NCI-H524 (cell line): ENCODE measurements at places on chromosomes 1 and 21.

- no peak for DNase-seq
Observed at GRCh38 chr21:33197496-33197895, 32.2 kb upstream of the IFNAR2 start.

GRCh38 chr1:230185076-230186001 is 118.3 kb downstream of the GALNT2 start:
- DNase-seq, result no peak

DNA sequence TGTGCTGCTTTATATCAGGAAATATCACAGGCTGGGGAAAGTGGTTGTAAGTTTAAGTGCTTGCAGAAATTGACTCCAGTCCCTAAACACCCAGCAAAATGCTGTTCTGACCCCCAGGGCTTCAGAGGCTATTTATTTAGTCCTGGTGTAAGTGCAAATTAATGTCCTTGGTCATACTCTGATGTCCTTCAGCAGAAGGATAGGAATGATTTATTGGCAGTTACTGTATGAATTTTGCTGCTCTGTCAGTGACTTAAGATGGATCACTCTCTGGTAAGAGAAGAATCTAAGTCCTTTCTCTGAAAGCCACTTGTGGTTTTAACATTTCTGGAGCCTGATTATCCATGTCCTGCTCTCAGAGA is 21.9 kb downstream of the FAM20B start:
- DNase-seq, result no peak

DNA sequence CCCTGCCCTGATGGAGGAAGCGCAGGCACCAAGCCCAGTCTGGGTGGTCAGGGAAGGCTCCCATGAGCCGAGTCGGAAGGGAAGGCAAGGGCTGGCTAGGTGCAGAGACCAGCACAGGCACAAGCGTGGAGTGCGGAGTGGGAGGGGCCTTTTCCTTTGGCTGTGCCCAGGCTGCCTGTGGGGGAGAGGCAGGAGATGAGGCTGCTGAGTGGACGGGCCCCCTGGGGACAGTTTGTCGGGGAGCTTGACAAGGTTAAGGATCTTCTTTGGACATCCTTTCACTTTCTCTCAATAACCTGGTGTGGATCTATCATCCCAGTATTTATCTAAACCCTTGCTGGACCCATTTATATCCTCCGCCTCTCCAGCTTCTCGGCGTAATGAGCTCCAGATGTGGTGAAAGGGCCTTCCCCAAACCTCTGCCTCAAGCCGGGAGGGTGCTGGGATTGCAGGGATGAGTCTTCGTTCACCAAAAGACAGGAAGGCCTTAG is 42.9 kb downstream of the EPHB2 start:
- DNase-seq, result no peak

DNA sequence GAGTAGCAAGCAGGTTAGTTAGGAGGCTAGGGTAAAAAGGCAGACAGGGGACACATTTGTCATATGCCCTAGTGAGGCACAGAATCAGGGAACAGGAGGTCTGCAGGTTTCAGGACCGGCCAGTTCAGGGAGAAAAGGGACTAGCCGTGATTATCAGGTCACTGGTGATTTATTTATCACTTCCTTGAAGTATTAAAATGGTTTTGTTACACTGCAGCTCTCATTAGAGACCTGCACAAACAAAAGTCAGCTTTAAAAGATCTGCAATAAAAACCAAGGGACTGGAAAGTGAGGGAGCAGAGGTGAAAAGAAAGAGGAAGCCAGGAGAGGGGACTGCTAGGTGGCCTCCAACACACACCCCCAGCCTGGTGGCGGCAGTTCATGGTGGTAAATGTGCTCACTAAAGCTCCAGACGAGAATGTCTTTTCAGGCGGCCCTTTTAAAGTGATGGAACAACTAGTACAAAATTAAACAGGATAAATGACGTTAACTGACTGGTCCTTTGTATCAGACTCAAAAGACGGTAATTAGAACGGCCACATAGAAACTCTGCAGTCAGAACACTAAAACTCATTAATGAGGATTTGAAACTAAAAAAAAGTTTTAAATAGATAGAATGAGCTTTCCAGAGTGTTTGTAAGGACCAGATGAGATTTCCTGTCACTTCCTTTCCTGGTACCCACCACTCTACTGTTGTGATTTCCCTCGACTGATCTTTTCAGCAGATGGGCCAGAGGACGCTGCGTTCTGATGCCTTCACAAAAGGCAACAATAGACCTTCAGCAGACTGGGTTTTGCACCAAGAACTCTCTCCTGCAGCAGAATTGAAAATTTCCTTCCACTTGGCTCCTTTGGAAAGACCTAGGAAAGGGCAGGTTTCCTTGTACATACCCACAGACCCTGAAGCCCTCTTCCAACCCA is 136.8 kb downstream of the NTPCR start:
- DNase-seq, result no peak

DNA sequence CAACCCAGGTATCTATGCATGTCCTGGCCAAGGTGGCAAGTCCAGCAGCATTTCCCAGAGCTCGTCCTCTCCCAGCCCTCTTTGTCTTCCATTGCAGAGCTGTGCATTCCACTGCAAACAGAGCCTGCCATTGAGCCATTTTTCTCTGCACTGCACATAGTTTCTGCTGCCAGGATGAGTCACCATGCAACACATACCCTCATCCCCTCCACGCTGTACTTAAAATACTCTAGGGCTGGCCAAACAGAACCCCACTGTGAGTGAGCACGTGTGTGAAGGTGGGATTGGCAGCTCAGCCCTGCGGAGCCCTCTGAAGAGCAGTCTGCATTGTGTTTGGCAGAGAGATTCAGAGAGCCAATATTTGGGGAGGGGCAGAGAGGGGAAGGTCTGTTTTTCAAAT is 3.9 kb upstream of the ATP1B1 start:
- no peak for DNase-seq

GRCh38 chr1:200368556-200368955 is 41.3 kb downstream of the ZNF281 start:
- DNase-seq, result no peak

DNA sequence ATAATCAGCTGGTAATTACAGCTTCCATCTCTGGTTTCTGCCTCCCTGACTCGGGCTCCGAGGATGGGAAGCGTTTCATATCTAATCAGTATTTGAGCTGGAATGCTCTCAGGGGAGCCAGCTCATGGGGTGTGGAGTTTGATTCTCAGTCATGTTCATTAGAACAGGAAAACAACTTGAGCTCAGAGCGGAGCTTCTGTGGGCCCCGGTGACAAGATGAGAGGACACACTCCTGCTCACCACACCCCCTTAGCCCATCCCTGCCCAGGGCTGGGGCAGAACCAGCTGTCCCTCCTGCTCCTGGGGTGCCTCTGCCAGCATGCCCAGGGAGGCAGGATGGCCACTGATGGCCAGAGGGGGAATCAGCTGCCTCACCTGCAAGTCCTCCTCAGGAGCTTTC is 726.0 kb downstream of the PTPRU start:
- DNase-seq, result no peak

DNA sequence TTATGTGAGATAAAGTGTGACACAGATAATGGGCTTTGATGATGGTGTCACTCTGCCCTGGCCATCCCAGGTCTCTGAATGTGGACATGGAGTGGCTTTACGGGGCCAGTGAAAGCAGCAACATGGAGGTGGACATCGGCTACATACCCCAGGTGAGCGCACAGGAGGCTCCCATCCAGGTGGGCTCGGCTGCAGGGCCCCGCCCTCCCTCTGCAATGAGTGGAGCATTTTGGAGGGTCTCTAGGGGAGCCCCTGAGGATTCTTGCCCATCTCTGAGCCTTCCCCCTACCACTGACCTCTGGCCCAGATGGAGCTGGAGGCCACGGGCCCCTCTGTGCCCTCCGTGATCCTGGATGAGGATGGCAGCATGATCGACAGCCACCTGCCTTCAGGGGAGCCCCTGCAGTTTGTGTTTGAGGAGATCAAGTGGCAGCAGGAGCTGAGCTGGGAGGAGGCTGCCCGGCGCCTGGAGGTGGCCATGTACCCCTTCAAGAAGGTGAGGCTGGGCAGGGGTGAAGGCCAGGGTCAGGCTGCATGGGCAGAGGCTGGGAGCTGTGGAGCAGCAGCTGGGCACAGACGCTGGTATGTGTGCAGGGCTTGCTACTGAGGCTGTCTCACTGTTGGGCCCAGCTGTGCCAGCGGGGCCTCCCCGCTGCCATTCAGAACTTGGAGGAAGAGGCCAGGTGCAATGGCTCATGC is 8.2 kb upstream of the MTFR1L start:
- DNase-seq, result no peak

DNA sequence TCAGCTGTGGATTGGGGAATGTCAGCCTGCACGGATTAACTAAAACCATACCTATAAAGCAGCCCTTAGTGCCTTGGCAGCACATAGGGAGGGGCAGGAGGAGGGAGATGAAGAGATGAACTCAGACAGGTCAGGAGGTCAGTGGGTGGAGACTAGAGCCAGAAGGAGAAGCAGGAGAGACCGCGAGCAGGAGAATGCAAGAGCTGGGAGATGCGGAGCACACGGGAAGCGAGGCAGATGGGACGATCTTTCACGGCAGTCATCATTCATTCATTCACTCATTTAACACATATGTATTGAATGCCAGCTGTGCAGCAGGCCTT is 41.9 kb downstream of the NEK2 start:
- DNase-seq, result peak; percentile 42

DNA sequence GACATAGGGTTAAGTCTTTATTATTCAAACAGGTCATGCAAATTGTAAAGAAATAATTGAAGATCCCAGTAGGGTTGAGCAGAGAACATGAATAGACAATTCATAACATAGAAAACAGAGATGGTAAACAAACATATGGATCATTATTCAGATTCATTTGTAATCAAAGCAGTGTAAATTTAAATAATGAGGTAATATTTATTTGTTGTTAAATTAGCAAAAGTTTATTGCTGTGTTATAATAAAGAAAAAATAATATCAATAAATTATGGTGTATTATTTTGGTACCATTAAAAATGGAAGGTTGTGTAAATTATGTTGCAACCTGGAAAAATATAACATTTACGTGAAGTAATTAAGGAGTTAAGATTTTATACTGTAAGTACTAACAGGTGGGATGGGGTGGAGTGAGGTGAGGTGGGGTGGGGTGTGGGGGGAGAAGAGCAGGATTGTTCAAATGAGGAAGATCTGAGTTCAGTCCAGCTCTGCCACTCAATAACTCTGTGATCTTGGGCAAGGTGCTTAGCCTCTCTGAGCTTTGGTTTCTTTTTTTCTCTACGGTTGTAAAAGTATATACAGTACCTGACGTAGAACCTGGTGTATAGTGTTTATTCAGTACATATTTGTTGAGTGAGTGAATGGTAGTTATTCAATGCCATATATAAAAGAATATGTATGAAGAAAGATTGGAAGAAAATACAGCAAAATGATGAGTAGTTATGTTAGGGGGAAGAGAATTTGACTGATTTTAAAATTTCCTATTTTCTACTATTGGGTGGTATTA is 140.3 kb upstream of the KIF26B start:
- no peak for DNase-seq

GRCh38 chr1:101200513-101200912 is 36.3 kb upstream of the S1PR1 start:
- DNase-seq, result no peak

DNA sequence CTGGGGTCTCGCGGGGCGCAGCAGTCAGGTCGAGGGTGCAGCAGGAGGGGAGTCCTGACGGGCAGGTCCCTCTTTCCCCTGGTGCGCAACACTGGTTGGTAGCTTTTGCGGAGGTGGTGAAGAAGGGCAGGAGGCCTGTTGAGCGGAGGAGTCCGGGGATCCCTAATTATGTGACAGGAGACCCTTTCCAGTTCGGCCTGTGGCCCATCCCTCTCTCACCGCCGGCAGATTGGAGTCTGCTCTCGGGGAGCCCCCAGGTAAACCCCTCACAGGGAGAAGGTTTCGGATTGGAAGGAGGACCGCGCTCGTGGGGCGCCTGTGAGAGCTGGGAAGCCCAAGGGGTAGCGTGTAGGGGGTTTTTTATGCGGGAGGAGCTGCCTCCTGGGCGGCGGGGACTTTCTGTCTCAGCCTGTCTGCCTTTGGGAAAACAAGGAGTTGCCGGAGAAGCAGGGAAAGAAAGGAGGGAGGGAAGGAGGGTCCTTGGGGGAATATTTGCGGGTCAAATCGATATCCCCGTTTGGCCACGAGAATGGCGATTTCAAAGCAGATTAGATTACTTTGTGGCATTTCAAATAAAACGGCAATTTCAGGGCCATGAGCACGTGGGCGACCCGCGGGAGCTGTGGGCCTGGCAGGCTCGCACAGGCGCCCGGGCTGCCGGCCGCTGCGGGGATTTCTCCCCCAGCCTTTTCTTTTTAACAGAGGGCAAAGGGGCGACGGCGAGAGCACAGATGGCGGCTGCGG is 9.5 kb downstream of the SIM2 start:
- DNase-seq, result no peak

GRCh38 chr1:170213596-170213995 is 67.8 kb downstream of the NTMT2 start:
- DNase-seq, result no peak

- DNase-seq, result no peak
Observed at GRCh38 chr1:206023695-206024094, at the start of gene CTSE. Gene CTSE, minus strand, starts transcription at chr1:206023895. Its CDS starts 104 bp downstream, at chr1:206023791.

- DNase-seq, result no peak
Observed at GRCh38 chr1:54794451-54795355, 6.4 kb downstream of the TTC22 start.

GRCh38 chr1:241063276-241063675 is 293.7 kb downstream of the RGS7 start:
- no peak for DNase-seq

- DNase-seq, result no peak
Observed at GRCh38 chr1:234538930-234539649, 60.1 kb upstream of the TARBP1 start.

DNA sequence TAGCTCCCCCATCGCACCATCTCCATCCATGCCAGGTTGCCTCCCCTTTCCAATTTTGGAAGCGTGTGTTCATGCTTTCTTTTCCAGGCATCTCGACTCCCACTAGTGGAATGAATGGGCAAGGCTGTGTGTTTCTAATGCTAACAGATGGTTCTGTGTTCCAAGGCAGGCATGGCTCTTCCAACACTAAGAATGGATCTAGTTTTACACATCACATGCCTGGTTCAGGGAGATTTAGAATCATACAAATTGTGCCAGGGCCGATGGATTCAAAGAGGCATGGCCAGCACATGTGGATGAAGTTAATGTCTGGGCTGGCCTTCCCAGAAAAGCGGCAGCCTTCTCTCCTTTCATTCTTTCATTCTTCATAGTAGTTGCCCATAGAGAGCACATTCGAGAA is 438.7 kb downstream of the PRDM2 start:
- peak; percentile 17 for DNase-seq

DNA sequence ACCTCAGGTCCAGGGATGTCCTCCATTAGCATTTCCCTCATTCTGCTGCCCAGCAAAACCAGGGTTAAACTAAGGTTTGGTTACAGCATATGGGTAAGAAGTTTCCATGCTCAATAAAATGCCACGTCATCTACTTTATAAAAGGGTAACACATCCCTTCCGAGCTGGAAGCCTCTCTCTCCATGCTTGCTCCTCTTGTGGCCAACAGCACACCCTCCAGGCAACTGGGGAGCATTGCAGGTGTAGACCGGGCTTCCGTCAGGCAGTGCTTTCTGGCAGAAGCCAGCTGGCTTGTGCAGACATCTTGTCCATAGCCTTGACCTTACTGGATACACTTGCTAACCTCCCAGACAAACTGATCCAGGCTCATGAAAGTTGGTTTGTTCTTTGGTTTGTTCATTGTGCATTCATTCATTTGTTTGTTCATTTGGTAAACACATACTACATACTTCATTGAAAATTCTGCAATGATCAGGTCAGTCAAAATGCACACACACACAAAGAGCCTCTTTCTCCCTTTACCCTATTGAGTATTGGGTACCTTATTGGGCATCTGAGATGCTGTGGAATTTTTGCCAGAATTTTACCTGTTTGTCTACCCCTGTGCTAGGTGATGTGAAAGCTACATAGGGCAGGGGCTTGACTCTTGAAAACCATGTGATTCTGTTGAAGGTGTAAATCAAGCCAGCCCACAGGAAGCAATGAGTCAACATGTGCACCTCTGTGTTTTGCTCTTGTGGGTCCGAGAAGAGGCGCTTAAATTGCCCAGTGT is 422.8 kb downstream of the CAMTA1 start:
- DNase-seq, result peak; percentile 87
